ENCODE measurements at places on chromosomes 16 and 17.

DNA sequence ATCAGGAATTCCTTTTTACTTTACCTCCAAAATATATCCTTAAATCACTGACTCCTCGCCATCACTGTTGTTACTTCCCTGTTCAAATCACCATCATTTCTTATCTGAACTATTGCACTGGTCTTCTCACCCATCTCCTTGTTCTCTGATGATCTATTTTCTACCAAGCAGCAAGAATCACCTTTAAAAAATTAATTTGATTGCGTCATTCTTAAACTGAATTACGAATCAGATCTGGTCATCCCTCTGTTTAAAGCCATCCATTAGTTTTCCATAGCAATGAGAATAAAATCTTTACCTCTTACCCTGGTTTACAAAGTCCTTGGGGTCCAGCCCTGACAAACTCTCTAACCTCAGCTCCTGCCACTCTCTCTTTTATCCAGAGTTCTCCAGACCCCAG, 14.6 kb downstream of the PCTP start:
- no peak for DNase-seq

GRCh38 chr17:147796-148740, 10.7 kb downstream of the SCGB1C2 start:
- no peak for DNase-seq

- peak; percentile 6 for DNase-seq
Measured at GRCh38 chr17:30235386-30236296, at the start of gene SLC6A4. TSS of gene SLC6A4 (minus strand) at chr17:30235697. CDS start at chr17:30221958, 13,739 bp downstream.

DNA sequence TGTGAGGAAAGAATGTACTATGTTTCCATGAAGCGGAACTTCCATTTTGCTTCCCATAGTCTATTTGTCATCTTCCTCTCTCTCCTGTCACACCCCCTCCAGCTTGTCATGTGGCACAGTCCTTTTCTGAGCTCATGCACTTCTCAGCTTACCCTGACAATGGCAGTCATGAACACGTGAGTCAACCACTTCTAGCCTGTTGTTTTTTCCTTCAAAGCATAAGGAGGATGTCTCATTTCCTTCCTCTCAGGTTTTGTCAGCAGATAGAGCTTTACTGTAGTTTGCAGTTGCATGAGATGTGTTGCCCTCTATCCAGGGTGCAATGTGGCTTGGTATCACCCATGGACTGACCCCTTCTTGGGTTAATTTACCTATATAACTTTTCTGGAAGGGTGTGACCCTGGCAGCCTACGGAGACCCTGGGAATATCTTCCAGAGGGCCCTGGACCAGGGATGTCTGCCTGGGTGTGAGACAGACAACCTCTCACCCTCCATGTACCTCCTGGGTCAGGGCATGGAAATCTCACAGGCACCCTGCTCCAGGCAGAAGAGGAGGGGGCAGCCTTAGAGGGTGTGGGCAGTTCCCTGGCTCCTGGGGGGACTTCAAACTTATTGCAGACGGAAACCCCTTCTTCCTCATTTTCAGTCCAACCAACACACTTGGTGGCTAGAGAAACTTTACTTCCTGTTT, 4.0 kb upstream of the ZNF267 start:
- no peak for DNase-seq

DNA sequence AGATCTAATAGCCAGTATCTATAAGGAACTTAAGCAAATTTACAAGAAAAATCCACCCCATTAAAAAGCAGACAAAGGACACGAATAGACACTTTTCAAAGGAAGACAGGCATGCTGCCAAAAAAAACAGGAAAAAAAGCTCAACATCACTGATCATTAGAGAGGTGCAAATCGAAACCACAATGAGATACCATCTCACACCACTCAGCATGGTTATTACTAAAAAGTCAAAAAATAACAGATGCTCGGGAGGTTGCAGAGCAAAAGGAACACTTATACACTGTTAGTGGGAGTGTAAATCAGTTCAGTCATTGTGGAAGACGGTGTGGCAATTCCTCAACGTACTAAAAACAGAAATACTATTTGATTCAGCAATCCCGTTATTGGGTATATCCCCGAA, 9.6 kb downstream of the STX8 start:
- peak; percentile 17 for DNase-seq

GRCh38 chr16:1909561-1910231, 8.5 kb downstream of the HS3ST6 start:
- no peak for DNase-seq

GRCh38 chr16:4008116-4008515, 108.1 kb downstream of the ADCY9 start:
- DNase-seq = no peak

DNA sequence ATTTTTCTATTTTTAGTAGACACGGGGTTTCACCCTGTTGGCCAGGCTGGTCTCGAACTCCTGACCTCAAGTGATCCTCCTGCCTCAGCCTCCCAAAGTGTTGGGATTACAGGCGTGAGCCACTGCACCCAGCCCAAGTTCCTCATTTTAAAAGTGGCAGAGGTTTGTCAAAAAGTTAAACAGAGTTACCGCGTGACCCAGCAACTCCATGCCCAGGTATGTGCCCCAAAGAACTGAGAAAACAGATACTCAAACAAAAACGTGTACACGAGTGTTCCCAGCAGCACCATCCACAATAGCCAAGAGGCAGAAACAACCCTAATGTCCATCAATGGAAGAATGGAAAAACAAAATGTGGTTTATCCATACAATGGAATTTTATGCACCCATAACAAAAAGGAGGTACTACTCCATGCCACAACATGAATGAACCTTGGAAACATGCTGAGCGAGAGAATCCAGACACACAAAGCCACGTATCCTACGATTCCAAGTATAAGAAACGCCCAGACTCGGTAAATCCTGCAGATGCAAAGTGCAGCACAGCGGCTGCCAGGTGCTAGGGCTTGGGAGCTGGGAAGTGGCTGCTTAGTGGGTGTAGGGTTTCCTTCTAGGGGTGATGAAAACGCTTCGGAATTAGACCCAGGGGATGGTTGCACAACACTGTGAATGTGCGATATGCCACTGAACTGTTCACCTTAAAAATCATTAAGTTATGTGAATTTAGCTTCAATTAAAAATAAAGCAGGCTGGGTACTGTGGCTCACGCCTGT, 24.8 kb downstream of the ADCY9 start:
- no peak for DNase-seq

DNA sequence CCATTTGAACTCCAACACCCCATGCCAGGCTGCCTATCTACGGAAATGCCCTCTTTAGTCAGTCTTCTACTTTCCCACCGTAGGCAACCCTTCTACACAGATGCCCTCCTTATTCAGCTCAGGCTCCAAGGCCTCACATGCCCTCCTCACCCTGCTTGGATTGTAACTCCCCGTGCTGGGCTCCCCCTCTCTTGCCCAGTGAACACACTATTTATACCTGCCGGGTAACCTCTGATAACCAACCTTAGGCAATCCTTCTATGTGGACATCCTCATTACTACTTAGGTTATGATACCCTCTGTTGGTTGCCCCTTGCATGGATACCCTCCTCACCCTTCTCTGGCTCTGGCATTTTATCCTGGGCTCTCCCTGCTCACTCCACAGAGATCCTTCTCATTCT, 50.3 kb downstream of the NFAT5 start:
- DNase-seq = no peak

- DNase-seq = no peak
Measured at GRCh38 chr16:65476448-65476955, 354.6 kb upstream of the CDH11 start.

DNA sequence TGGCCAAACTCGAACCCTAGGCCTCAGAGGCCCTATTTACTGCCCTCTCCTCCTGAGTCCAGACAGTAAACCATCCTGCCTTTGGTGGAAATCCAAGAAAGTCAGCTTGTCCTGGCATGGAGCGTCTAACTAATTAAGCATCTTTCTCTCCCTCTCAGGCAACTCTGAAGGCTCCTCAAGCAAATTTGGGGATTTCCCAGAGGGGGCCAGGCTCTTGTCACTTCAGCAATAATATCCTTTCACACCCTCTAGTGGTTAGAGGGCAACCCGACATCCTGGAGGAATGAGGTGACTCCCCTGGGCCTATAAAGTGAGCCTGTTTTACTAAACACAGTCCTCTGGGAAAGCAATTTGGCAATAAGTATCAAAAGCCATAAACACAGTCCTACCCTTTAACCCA, 60.4 kb downstream of the NOG start:
- DNase-seq = no peak

DNA sequence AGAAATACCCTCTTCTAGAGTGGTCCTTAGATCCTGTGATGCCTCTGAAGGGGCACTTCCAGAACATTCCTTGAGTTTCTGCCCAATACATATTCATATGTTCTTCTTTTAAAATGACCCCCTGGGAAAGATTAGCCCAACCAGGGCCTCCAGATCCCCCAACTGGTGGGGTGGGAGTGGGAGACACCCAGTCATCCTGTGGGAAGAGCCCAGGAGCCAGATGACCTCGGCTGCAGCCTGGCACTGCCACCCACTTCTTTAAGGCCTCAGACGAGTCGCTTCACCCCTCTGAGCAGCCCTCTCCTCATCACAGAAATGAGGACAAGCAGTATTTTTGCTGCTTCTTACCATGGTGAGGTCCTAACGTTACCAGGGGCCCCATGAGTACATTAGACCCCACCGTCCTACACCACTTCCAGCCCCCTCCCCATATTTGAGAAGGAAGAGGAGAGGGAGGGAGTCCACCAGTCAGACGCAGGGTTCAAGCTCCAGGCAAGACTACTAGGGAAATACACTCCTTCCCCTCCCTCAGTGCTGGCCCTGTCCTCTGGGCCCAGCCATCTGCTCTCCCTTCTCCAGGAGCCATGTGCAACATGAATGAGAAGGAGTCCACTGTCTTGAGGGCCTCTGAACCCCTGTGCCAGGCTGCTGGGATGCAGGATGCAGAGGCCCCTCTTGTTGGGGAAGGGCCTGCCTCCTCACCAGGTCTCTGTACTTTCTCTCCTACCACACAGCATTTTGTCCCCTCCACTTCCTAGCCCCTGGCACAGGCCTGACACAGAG, 11.8 kb downstream of the MPO start:
- DNase-seq = no peak

- no peak for DNase-seq
Measured at GRCh38 chr16:30659507-30660423, 1.5 kb downstream of the FBRS start.

GRCh38 chr16:46743232-46743719, 4.9 kb downstream of the MYLK3 start:
- DNase-seq = no peak

GRCh38 chr17:81517339-81518112, 4.9 kb upstream of the ACTG1 start:
- DNase-seq = no peak

GRCh38 chr17:491086-492021, 138.7 kb upstream of the RPH3AL start:
- no peak for DNase-seq

- DNase-seq = peak; percentile 13
Measured at GRCh38 chr17:38982858-38983746, 15.9 kb upstream of the FBXO47 start.

GRCh38 chr17:61140081-61140786, 259.4 kb upstream of the TBX2 start:
- no peak for DNase-seq

- DNase-seq = no peak
Measured at GRCh38 chr17:39674702-39675389, 6.6 kb downstream of the PNMT start.

GRCh38 chr17:13462673-13463124, 139.0 kb downstream of the HS3ST3A1 start:
- no peak for DNase-seq

DNA sequence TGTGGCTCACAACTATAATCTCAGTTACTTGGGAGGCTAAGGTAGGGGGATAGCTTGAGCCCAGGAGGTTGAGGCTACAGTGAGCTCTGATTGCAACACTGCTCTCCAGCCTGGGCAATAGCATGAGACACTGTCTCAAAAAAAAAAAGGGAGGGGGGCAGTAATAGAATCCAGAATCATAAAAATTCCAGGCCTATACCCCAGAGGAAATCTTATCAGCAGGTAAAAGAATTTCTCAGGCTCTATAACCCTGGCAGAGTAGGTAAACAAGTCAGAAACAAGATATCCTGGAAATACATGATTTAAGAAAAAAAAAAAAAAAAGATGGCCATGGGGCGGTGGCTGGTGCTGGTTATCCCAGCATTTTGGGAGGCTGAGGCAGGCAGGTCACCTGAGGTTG, 12.9 kb downstream of the SPAG9 start:
- DNase-seq = no peak

DNA sequence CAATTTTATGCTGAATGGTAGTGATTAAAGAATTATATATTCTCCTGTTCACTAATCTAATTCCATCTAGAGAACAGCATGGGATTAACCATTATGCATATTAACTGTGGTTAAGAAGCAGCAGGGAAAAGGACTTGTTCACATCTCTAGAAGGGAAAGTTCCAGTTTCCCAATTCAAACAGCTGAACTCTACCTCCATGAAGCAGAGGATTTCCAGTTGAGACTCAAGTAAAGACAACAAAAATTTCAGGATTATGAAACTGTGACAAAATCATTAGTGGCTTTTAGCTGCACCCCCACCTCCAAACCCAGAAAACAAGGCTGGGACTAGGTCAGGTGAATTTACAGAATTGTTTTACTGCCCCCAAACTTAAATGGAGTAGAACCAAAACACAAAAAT, 73.6 kb downstream of the USP32 start:
- no peak for DNase-seq

- DNase-seq = no peak
Measured at GRCh38 chr17:21024024-21024423, 18.8 kb downstream of the USP22 start.

GRCh38 chr16:66035096-66035495, 331.4 kb upstream of the CDH5 start:
- no peak for DNase-seq

DNA sequence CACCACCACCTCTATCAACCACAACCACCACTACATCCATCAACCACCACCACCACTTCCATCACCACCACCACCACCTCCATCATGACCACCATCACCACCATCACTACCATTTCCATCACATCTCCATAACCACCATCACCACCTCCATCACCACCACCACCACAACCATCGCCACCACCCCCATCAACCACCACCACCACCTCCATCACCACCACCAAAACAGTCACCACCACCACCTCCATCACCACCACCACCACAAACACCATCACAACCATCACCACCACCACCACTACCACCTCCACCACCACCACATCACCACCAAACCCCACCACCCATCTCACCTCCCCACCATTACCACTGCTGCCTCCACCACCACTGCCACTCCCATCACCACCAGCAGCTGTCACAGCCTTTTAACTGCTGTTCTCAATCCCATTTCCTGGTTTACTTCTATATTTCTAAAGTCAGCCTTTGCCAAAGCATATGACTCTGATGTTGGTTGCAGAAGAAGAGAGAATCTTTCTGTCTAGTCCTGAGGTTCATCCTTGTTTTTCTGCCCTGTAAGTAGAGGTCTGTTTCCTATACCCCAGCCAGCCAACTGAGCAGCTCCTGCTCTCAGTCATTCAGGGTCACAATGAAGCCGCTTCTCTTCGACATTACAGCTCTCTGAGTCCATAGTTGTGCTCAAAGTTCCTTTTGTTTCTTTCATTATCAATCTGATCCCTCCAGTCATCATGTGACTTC, 14.0 kb downstream of the MARCHF10 start:
- no peak for DNase-seq

- no peak for DNase-seq
Measured at GRCh38 chr16:22252317-22252716, 44.9 kb upstream of the POLR3E start.
